ENCODE measurements at places on chromosomes 1 and 21.

DNA sequence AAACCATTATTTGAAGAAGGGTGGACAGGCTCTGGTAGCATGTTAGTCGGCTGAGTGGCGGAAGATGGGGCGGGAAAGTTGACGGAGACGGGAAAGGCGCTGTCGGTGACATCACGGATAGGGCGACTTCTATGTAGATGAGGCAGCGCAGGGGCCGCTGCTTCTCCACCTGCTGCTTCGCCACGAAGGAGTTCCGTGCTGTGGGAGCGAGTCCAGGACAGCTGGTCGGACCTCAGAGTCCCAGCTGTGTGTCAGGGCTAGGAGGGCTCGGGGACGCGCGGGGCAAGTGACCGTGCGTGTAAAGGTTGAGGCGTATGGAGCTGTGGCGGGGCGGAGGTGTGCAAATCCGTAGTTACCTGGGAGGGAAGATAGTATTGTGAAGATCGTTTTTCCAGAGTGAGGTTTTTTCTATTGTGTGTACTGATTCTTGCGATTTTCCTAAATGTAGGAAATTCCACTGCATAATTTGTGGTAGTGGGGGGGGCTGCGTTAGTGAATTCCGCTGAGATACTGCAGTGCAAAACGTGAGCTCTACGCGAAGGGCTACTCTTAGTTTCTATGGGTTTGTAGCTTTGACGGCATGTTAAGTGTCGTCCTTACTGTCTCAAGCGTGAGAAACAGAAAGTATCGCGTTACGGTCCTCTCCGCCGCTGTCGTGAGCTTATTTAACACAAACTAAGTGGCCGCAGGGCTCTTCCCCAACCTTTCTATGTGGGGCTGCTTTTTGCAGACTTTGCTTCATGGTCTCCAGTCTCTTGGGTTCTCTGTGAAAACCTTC, 111.2 kb upstream of the NBPF11 start:
- DNase-seq = no peak

DNA sequence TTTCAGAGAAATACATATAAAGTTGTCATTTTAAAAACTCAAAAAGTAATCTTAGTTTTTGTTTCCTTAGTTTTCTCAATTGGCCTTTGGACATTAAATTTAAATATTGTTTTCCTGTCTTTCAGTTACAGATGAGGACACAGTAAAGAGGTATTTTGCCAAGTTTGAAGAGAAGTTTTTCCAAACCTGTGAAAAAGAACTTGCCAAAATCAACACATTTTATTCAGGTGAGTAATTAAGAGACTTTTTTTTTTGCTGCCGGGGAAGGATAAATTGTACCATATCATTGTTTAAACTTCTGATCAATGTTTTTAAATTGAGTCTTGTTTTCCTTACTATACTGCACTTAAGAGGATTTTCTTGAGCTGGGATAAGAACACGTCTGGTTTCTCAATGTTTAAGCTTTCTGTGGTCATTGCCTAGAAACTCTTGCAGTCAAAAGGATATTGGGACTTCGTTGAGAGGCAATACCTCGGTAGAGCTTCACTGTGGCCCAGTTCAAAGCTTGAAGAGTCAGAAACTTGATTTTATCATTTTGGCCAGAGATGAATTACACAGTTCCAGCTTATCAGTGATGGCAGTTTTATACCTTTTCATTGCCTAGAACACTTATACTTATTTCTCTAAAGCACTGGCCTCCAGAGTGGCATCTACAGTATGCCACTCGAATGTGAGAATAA, 124.9 kb upstream of the KIAA1614 start:
- DNase-seq = no peak

- DNase-seq = no peak
These were observed 21.7 kb upstream of the SHCBP1L start for GRCh38 chr1:182974506-182975191.

GRCh38 chr1:178528953-178529335, 16.0 kb downstream of the TEX35 start:
- DNase-seq = no peak

GRCh38 chr1:15583016-15583706, 1.7 kb downstream of the AGMAT start:
- no peak for DNase-seq

Measured in GM04504 (cell line).